Tibial nerve (tissue), 4 donors: ENCODE measurements at places on chromosomes 3 and 15.

GRCh38 chr3:71083726-71084131, 499.8 kb downstream of the FOXP1 start:
- no peak overlapping the region for H3K27ac ChIP-seq
- no peaks in the 10 kb centered on the region for H3K4me1 ChIP-seq
- H3K4me3 ChIP-seq, result no peak overlapping the region
- DNase-seq, result no peak
- H3K27me3 ChIP-seq, result no peaks in the 10 kb centered on the region

DNA sequence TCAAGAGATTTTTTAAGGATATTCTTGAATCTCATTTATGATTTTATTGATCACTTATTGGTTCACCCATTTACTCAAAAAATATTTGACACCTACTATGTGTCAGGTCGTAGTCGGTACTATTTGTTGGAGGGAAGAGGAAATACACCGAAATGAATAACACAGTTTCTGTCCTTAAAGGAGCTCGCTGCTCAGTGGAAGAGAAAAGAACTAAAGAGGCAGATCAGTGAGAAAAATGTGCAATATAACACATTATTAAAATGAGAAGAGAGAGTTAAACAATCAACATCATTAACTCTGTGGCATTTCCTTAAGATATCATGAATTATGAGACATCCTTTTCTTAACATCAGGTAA, 56.1 kb upstream of the ADAMTS9 start:
- H3K27ac ChIP-seq, result no peak overlapping the region
- H3K27me3 ChIP-seq, result no peaks in the 10 kb centered on the region
- H3K36me3 ChIP-seq, result no peaks in the 10 kb centered on the region
- peaks cover 56% of the 10 kb centered on the region for H3K4me1 ChIP-seq
- no peak overlapping the region for H3K4me3 ChIP-seq
- no peak for DNase-seq

DNA sequence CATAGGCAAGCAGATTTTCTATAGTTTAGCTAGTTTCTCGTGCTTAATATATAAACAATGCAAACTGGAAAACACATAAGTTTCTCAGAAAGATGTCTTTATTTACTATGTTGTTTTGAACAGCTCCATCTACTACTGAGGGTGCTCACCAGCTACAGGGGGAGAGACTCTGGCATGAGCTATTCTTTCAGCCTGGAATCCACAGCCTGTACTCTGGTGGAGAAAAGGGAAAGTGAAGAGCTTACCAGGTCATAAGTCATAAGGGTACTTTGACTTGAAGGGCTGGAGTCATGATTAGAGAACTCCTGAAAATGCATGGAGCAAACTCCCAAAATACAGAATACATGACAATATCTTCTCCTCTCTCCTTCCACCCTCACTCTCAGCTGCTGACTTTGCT, 4.4 kb upstream of the AVEN start:
- H3K4me3 ChIP-seq, result no peak overlapping the region
- no peaks in the 10 kb centered on the region for H3K27me3 ChIP-seq

DNA sequence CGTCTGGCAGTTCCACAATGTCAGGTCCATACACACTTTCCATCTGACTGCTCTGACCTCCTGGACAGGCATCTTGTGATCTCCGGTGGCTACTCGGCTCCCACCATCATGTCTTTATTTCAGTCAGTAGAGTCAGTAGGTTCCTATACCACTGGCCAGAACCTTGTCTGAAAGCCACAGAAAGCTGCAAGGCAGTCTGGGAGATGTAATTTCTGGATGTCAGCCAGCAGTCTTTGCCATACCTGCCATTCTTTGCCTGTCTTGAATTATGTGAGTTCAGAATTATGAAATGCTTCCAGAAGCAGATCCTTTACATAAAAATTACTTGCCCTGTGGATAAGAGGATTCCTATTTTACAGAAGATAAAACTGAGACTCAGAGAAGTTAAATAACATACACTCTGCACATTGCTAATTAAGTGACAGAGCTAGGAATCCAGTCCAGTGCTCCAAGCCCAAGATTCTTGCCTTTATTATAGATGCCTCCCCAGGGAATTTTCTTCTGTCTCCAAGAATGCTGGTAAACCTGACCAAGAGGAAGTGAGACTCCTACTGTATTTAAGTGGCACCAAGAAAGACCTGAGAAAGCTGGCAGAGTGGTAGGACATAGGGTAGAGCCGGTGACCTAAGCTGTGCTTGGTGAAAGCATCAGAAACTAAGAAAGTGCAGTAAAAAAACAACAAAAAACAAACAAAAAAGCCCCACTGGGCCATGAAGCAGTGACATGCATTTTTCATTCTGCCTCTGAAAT, 75.6 kb downstream of the IQCH start:
- H3K27me3 ChIP-seq, result no peaks in the 10 kb centered on the region
- H3K27ac ChIP-seq, result no peak overlapping the region

GRCh38 chr3:156797368-156797767, 28.8 kb upstream of the LEKR1 start:
- no peak overlapping the region for H3K4me3 ChIP-seq
- H3K27me3 ChIP-seq, result no peaks in the 10 kb centered on the region
- no peak for DNase-seq
- H3K27ac ChIP-seq, result no peak overlapping the region

DNA sequence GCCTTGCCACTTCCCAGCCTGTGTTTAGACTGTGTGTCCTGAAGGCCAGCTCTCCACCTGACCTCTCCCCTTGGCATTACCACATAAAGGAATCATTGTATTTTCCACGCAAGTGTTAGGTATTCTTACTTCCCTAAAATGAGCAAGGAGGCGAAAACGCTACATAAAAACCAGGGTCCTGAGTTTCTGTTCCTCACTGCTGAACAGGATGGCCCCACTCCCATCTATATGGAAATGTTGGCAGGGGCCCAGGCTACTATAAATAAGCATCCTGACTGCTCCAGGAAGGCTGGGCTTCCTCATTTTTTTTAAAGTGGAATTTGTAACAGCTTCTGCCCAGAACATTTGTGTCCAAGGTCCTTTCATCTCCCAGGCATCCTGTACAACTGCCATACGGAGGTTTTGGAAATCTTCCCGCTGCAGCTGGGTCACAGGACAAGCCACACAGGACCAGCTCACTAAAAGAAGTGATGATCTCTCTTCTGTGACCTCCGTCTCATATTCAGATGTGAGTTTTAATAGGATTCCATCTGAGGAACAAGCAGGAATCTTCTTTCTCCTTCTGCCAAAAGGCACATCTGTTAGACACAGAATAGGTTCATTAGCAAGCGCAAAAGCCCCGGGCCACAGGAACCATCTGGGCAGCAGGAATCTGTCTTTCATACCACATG, 56.4 kb upstream of the LIMD1 start:
- DNase-seq, result no peak
- no peak overlapping the region for H3K4me3 ChIP-seq
- peak overlapping the region; percentile 52 for H3K27ac ChIP-seq
- no peaks in the 10 kb centered on the region for H3K27me3 ChIP-seq
